Activated effector memory CD4-positive, alpha-beta T cell treated with anti-CD3 and anti-CD28 coated beads, Interleukin-2, amount 50 U/mL, for 16 hours (primary cell): ENCODE measurements at places on chromosomes 13 and 19.

DNA sequence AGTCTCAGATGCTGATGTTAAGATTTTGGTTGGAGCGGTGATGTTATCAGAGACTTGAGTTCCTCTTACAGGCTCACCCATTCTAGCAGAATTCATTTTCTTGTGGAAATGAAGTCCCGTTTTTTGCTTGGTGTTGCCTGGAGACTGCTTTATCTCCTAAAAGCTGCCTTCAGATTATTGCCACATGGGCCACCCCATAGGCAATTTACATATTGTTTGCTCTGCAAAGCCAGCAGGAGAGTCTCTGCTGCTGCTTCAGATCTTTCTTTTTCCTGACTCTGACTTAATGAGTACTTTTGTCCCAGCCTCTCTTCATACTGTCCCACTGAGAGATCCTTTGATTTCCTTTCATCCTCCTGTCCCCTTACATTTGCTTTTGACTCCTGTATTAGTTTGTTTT is 114.6 kb downstream of the TDRD3 start:
- DNase-seq: no peak

GRCh38 chr13:27203854-27204253 is 32.2 kb upstream of the USP12 start:
- DNase-seq: no peak

DNA sequence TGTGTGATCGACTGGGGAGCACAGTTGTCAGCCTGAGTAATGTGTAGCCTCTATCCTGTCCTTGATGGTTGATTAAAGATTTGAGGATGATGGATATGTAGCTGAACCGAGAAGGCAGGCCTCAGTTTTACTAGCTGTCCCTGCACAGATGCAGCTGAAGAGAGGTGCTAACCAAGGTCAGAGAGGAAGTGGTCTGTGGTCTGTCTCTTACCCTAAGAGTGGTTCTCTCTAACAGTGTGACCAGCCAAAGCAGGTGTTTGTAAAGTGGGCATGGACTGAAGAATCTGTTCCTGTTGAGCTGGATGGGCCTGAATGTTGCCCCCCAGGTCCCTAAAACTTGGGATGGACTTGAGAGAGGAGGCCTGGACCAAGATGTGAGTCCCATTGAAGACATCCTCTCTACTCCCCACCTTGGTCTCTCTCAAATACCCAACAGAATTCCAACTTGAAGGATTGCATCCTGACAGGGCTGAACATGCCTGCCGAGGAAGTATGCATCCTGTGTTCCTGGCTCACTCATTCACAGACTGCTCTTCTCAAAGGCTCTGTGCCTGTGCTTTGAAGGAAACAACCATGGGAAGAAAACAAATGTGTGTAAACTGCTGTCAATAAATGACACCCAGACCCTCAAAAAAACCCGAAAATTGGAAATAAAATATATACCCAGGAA is 223.8 kb downstream of the MAB21L1 start:
- DNase-seq: no peak

DNA sequence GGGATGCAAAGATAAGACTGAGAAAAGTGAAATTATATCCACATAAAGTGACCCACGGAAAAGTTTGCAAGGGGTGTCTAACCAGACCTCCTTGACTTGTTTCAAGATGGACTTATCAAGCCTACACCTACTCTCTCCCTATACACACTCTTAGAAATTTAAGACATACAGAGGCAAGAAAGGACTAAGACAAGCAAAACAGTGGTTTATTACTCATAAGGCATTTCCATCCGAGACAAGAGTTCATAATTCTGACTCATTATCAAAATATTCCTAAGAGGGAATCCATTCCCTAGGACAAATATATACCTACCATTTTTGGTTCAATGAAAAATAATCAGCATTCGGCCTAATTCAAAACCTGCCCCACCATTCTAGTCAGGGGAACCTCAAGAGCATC is 232.6 kb upstream of the GPC6 start:
- no peak for DNase-seq

DNA sequence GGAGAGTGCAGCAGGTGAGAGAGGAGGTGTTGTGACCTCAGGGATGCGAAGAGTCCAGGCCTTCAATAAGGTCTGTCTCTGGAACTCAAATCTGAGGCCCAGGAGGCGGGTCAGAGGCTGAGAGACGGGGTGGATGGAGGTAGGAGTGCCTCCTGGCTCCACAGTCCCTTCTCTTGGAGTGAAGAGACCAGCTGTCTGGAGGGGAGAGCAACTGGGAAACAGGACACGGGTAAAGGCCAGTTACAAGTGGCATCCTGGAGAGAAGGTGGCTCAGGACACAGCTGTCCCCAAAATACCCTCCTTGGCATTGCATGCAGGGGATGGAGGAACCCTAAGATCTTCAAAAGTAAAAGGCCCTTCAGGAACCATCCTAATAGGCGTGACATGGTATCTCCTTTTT is 19.2 kb downstream of the PDE4A start:
- no peak for DNase-seq
